ENCODE measurements at places on chromosomes 3 and 15.
A peak's percentile ranks its signal among the peaks of the same experiment; 100 is the strongest.

- no peak for DNase-seq
Observed at GRCh38 chr15:62672268-62672667, 370.3 kb upstream of the TPM1 start.

DNA sequence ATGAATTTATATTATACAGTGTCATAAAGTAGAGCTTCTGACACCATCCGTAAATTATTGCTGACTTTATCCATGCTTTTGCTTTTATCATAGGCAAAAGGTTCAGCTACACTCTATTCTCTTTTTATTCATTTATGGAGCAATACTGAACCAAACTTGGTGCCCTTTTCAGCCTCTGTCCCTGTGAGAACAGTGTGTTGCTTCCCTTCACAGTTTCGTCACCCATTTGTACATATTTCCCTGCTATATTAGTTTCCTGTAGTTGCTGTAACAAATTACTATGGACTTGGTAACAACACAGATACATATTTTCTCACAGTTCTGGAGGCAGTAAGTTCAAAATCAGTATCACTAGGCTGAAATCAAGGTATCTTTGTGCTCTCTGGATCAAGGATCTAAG is 2.8 kb upstream of the RPL24 start:
- no peak for DNase-seq

DNA sequence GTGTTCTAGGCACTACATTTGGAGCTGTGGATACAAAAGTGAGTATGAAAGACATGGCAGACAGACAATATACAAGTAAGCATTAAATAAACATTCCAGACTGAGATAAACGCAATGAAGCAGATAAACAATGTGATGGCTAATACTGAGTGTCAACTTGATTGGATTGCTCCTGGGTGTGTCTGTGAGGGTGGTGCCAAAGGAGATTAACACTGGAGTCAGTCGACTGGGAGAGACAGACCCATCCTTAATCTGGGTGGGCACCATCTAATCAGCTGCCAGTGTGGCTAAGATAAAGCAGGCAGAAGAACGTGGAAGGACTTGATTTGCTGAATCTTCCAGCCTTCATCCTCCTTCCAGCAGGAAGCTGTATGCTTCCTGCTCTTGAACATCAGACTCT is 77.2 kb downstream of the CADPS start:
- DNase-seq: no peak

GRCh38 chr3:64441861-64442260 is 216.6 kb upstream of the PRICKLE2 start:
- DNase-seq: no peak

DNA sequence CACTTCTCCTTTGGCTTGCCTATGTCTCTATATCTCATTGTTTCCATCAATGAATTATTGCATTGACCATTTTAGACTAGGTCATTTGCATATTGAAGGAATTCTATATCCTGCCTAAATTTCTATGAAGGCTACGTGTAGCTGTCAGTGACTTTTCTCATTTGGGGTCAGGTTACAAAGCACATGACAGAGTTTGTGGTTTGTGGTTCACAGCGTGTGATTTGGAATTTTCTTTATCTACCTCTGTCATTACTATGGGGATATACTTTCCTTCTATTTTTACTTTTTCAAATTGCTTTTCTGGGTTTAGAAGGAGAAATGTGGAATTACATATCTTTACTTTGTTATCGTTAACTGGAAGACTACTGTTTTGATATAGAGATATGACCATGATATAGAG is 317.3 kb upstream of the CFAP20DC start:
- no peak for DNase-seq

DNA sequence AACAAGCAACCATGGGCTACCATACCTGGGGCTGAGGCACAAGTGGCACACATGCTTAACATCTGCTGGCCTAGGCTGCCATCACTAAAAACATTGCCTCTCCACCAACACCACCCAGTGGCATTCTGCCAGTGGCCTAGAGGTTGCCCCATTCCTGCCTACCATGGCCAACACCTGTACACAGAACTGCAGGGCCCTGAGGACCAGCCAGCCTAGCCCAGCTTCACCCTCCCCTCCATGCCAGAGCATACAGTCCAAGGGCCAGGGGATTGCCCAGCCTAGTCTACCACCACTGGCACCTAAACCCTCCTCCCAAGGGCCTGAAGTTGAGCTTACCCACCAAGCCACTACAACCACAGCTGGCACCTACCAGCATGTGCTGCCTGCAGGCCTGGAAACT is 35.3 kb downstream of the NEK10 start:
- no peak for DNase-seq

GRCh38 chr3:195904368-195904767 is 4.0 kb downstream of the TNK2 start:
- DNase-seq: no peak

- DNase-seq: peak; percentile 69
Observed at GRCh38 chr15:40338041-40338657, 2.6 kb downstream of the CCDC9B start.

GRCh38 chr15:52093539-52094510 is 18.8 kb downstream of the BCL2L10 start:
- no peak for DNase-seq

DNA sequence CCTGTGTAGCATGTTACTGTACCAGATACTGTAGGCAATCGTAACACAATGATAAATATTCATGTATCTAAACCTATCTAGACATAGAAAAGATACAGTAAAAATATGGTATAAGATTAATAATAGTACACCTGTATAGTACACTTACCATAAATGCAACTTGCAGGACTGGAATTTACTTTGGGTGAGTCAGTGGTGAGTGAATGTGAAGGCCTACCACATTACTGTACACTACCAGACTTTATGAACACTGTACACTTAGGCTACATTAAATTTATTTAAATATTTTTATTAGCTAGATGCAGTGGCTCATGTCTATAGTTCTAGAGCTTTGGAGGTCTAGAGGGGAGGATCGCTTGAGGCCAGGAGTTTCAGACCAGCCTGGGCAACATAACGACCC is 186.6 kb upstream of the ROPN1 start:
- DNase-seq: no peak

- no peak for DNase-seq
Observed at GRCh38 chr3:140883428-140884040, 58.1 kb upstream of the SLC25A36 start.

- no peak for DNase-seq
Observed at GRCh38 chr15:44706946-44707636, 4.0 kb downstream of the PATL2 start.

DNA sequence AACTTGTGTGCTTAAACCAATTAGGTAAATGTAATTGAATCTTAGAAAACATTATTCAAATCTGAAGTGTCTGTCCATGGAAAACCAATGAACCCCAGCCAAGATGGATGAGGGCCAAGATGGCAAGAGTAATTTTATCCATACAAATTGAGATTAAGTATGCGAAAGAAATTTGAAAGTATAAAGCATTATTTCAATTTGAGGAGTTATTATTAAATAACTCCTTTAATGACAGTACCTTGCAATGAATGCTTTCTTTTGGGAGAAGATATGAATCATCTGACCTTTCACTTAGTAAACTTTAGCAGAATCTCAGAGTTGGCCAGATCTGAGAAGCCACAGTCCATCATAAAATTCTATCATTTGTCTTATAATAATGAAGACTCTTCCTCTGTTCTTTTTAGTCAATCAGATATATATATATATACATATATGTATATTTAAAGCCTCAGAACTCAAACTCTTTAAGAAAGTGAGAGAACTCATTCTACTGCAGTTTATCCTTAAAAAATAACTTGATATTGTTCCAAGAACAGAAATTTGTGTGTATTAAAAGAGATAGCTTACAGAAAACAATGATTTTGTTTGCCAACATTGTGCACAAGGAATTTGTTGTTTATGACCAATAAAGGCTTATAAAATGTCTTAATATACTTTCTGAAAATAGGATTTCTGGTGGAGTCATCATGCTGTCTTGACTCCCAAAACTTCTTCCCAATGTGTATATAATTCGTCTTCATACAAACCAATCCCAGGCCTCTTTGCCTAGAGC is 434.8 kb upstream of the THBS1 start:
- no peak for DNase-seq

DNA sequence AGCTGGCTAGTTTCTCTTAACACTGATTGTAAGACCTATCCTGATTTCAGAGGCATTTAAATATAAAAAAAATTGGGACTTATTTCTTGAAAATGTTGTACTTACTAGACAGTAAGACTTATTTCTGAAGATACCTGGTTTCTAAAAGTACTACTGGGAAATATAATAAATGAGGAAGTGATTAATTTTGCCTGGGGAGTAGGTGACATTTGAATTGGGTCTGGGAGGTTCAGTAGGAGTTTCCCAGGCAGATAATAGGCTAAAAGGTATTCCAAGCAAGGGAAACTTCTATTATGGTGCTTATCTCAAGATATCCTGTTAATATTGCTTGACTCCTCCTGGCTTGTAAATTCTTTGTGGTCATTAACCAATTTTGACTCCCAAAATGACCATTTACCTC is 6.5 kb upstream of the IQGAP1 start:
- DNase-seq: no peak

DNA sequence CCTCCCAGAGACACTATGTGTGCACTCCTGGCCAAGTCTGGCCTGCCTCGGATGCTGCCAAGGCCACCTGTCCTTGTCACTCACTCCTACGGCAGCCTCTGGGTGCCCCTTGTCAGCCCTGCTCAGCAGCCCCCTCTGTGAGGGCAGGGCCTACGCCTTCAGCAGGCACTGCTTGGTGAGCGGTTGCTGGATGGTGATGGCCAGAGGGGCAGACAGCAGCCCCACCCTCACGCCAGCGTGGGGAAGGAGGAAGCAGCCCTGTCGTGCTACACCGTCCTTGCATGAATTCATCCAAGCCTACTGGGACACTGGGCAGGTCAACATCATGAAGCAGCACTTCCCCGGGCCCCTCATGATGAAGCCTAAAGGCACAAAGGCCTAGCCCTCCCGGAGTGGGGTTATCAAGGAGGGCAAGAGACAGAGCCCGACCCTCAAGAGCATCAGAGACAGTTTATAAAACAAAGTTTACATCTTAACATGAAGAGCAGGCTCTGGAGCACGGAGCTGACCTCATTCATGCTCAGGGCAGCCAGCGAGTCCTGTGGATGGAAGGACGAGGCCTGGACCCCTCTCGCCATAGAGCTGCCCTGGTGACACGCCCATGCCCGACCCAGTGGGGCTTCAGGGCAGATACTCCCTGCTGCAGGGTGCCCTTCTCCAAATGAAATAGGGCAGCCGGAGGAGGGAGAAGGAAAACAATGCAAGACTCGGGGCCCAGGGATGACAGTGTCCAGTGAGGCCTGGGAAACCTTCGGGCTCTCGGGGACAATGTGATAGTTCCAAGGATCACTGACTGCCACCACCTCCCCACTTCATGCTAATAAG is 25.3 kb downstream of the CHDH start:
- no peak for DNase-seq

DNA sequence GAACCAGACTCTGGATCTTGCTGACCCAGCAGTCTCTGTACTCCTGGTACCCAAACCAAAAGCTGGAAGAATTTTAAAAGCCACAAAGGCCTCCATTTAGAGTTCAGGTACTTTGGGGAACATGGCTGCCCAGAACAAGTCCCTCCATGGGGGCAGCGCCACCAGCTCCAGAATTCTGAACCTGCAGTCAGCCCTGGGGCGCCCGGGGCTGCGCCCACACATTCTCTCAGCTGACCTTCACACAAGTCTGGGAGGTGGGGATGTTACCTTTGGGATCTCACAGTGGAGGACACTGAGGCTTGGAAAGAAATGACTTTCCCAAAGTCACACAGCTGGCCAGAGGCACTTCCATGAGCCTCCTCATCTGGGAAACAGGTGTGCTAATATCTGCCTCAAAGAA is 154.8 kb downstream of the RAB11A start:
- DNase-seq: no peak

GRCh38 chr3:110711130-110711832 is 360.3 kb upstream of the NECTIN3 start:
- DNase-seq: no peak

GRCh38 chr15:49225572-49226281 is 55.7 kb downstream of the GALK2 start:
- DNase-seq: no peak

DNA sequence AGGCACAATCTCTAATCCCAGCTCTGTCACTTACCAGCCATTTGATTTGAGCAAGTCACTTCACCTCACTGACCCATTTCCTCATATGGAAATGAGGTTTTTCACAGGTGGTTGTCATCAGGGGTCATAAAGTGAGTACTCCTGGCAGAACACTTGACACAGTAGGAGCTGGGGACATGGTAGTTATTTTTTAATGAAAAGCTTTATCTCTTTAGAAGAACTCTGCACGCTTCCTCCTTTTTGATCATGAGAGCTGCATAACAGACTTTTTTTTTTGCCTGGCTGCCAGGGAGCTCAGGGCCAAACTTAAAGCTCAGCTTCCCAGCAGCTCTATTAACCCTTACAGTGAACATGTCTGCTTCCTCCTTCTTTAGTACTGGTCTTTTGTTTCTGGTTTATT is 8.4 kb downstream of the VWA5B2 start:
- DNase-seq: no peak

GRCh38 chr3:61804782-61805181 is 243.4 kb downstream of the PTPRG start:
- no peak for DNase-seq

DNA sequence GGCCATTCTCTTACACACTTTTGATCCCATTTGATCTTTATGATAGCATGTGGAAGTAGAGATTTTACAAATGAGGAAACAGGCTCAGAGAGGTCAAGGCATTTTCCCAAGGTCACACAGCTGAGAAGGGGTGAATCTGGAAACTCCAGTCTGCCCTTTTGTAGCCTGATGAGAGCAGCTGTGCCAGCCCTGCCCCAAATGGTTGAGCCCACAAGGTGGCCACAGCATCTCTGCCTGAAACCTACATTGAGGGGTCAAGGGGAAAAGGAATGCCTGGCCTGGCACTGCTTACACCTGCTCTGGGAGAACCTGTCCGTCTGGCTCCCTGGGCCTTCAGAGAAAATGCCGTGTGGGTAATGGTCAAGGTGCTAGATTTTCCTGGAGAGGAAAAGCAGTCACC is 200.2 kb upstream of the LINGO1 start:
- no peak for DNase-seq

DNA sequence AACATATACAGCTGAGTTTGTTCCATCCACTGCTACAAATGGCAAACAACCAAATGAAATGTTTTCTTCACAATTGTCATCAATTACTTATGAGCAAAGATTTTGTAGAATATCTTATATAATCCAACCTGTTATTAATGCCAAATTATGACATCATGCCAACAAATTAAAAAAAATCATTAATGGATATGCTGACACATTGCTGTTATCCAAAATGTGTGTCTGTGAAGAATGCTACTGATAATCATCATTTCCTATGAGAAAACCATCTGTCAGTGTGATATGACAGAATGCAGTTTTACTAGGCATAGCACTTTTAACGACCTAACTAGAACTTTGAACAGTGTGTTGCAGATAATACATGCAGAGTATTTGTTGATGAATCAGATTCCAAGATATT is 556.5 kb upstream of the KCNMB2 start:
- DNase-seq: no peak

DNA sequence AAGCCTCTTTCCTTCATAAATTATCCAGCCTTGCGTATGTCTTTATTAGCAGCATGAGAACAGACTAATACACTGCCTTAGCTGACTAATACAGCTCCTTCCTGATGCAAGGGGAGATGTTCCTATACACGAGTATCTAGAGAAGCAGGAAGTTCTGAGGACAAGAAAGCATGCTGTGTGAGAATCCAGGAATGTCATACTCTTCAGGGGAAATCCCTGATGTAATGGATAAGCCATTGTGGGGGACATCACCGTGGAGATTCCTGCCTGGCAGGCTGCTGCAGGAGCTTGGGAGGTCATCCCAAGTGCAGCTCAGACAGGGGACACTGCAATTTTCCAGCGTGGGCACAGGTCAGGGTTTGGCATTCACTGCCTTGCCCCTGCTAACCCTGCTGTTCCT is 476.9 kb downstream of the NR2F2 start:
- no peak for DNase-seq

Measured in activated T-helper 2 cell treated with anti-CD3 and anti-CD28 coated beads, Interferon-gamma antibody, Interleukin-2, Interleukin-4, amounts not matched to agents 10 μg/mL and 5 μg/mL and 100 μg/mL, durations not matched to agents 14 hours and 24 hours and 36 hours (primary cell).